Activated B cell treated with CpG ODN at 0.5 μM for 24 hours (primary cell): ENCODE measurements at places on chromosomes 3 and 15.

- H3K27me3 ChIP-seq = no peaks in the 10 kb centered on the region
- no peaks in the 10 kb centered on the region for H3K4me1 ChIP-seq
- no peak overlapping the region for H3K4me3 ChIP-seq
- H3K36me3 ChIP-seq = no peaks in the 10 kb centered on the region
- no peak overlapping the region for H3K27ac ChIP-seq
- no peak for DNase-seq
Observed at GRCh38 chr3:159711560-159712333, 276.9 kb upstream of the IL12A start.

DNA sequence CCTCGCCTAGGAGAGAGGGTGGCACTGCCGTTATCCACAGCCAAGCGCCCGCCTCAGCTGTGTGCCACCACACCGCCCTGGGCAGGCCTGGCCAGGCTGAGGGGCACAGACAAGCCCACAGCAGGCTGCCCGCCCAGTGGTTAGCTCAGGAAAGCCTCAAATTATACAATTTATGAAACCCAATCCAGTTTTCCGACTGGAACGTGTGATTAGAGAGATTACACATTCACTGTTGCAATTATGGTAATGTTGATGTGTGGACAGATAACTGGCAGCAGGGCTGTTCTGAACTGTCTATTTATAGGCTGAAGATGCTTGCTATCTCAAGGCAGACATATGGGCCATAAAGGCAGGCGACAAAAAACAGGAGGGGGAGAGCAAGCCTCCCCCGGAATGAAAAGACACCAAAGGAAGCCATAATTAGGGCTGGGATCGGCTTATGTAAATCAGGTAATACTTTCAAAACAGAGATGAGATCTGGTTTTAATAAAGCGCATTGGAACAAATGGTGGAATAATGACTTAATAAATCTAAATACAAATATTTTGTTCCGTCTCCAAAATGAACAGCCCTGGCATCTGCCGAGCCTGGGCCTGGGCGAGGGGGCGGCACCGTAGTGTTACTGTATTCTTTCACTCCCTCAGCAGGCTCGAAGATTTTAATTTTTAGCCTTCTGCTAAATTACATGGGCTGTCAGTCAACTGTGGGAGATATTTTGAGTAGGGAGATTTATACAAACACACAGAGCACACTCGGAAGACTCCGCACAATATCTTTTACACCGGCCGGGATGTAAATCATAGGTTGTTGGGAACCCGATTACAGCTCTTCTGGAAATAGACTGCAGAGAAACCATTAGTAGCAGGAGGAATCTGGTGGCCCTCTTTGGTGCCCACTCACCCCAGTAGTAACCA is 103.1 kb upstream of the TLE3 start:
- peaks cover 53% of the 10 kb centered on the region for H3K4me1 ChIP-seq
- no peak overlapping the region for H3K4me3 ChIP-seq
- DNase-seq = no peak
- H3K27ac ChIP-seq = no peak overlapping the region
- H3K27me3 ChIP-seq = peaks cover 3% of the 10 kb centered on the region

DNA sequence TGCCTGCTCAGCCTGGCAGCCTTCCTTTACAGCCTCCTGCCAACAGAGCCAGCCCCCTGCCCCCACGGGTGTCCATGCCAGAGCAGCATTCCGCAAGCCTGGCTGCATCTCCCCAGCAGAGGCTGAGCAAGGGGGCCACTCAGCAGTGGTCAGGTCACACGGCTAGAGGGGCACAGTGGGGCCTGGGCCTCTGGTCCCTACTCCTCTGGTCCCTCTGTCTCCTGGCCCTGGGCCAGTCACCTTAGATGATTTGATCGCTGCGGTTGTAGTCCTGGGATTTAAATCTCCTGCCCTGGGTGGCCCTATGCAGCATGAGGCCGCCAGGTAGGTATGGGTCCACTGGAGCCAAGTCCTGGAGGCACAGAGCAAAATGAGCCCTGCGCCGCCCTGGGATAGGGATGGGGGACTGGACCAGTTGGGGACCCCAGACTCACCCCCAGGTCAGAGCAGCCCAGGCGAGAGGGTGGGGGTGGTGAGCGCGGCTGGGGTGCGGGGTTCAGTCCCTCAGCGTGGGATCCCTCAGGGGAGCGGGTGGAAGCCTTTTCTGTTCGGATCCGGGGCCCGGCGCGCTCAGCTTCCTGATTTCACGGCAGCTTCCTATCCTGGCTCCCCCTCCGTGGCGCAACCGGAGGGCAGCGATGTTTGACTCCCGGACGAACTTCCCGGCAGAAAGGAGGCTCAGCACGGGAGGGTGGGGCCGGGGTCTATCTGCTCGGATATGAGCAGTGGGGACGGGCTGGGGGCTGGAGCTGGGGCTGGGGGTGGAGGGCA is at the start of gene ZBTB47:
ZBTB47 (plus strand) TSS at position 138 of the 771 bp plus-strand sequence. CDS start 4,659 bp downstream, outside the sequence.
- DNase-seq = no peak
- peak within 1 kb of the TSS; percentile 82 for H3K4me3 ChIP-seq
- H3K4me1 ChIP-seq = peaks cover 22% of the 10 kb centered on the region
- H3K27ac ChIP-seq = peak within 1 kb of the TSS; percentile 61

DNA sequence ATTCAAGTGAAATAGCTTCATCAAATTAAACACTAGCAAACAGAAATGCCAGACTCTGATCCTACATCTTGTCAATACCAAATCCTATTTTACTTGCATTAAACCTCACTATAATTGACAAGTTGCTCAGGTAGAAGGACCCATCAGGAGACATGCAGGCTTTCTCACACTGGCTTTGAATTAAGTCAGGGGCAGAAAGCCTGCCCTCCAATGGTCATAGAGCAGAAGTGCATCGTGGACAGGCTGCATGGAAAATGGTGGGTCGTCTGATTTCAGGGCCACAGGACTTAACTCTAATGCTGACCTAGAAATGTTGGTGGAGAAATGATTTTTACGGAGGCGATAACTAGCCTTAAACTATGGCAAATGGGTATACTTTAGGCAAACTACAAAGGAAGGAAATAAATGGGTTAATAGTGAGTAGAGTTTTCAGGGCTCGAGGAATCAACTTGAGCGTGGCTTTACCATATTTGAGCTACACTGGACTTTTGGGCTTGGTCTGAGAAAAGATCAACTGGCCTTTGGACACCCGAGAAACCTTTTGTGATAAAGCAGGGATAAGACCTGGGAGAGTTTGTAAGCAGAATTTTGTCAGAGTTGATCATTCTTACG is 283.9 kb downstream of the GRM7 start:
- no peak overlapping the region for H3K4me3 ChIP-seq
- no peak overlapping the region for H3K27ac ChIP-seq
- H3K4me1 ChIP-seq = no peaks in the 10 kb centered on the region
- no peaks in the 10 kb centered on the region for H3K36me3 ChIP-seq
- DNase-seq = no peak

DNA sequence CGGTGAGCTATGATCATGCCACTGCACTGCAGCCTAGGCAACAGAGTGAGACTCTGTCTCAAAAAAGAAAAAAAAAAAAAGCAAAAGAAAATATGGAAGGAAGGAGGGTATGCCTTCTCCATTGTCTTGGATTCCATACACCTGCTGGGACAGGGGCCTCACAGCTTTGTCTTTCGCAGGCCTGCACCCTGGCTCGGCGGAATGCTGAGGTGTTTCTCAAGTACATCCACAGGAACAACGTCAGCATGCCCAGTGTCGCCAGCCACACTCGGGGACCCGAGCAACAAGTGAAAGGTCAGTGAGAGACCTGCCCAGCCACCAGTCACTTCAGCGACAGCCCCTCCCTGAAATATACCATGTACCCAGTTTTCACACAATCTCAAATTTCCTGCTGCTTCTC is 288.5 kb upstream of the UMPS start:
- H3K27me3 ChIP-seq = peaks cover 4% of the 10 kb centered on the region
- H3K4me1 ChIP-seq = no peaks in the 10 kb centered on the region
- DNase-seq = no peak
- no peaks in the 10 kb centered on the region for H3K36me3 ChIP-seq

DNA sequence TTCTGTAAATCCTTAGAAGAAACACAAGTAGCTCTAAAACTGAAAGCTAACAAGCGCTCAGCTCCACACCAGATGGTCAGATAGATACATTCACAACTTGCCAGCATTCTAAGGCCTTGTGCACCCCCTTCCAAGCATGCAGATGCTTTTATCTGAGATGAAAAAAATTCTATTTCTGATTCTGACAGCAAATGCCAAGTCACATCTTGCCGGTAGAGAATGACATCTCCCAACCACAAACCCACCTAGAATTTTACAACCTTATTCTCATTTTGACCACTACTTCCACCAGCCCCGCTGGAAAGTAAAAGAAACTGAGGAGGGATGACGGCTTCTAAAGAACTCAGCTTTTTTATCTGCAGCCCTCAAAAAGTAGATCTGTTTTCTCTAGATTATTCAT is 57.7 kb downstream of the SUMF1 start:
- H3K27me3 ChIP-seq = no peaks in the 10 kb centered on the region
- no peak overlapping the region for H3K4me3 ChIP-seq
- H3K36me3 ChIP-seq = peaks cover 72% of the 10 kb centered on the region

DNA sequence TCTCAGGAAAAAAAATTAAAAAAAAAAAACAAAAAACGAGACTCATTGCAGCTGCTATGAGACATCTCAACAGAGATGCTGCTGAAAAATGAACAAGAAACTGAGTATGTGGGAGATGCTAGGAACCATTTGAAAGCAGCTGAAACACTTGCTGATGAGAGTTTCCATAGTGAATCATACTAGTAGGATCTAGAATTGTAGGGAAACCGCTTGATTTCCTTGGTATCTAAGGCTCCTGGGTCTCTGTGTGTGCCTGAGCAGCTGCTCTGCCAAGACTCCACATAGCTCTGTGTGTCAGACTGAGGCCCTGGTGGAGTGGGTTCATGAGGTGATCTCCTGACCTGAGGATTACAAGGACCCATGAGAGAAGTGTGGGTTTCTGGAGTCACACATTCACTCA is 313.4 kb upstream of the NECTIN3 start:
- H3K27me3 ChIP-seq = no peaks in the 10 kb centered on the region
- no peak for DNase-seq
- H3K36me3 ChIP-seq = no peaks in the 10 kb centered on the region
- no peaks in the 10 kb centered on the region for H3K4me1 ChIP-seq
- no peak overlapping the region for H3K4me3 ChIP-seq
